Omental fat pad (tissue), 4 donors: ENCODE measurements at places on chromosomes 7 and 10. TPM values are rescaled to one million over a fixed set of nuclear protein-coding genes. Genes with fewer than 3 reads are reported as not detected.

The TEX36 gene
- total RNA-seq = not detected

GRCh38 chr10:102322914-102323313, 72.6 kb upstream of the NFKB2 start:
- no peak for DNase-seq

GRCh38 chr10:129905553-129905952, 58.5 kb downstream of the EBF3 start:
- no peak for DNase-seq

GRCh38 chr7:55592492-55592891, 20.2 kb upstream of the VOPP1 start:
- no peak for DNase-seq

- no peak for DNase-seq
Observed at GRCh38 chr7:83040484-83040883, 122.2 kb downstream of the PCLO start.

GRCh38 chr7:45670227-45670626, 96.1 kb downstream of the ADCY1 start:
- DNase-seq = no peak

GRCh38 chr10:6619660-6620059, 39.6 kb upstream of the PRKCQ start:
- DNase-seq = no peak

DNA sequence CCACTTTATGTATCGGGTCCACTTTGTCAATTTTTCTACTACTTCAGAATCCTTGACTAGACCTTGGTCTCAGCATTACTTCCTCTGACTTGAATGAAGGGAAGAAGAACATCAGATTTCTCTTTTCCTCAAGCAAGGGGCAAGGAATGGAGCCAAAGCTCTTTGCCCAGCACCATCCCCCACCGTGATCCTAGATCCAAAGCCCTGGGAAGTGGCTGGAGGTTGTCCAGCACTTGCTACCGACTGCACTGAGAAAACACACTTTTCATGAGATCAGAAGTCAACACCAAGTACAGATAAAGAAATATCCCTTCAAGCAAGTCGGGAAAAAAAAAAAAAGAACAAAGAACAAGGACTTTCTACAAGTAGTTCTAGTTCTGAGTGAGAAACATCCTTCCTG, 102.1 kb upstream of the DDC start:
- DNase-seq = no peak

GRCh38 chr10:75755528-75755927, 324.1 kb downstream of the LRMDA start:
- no peak for DNase-seq

GRCh38 chr7:46493196-46493595, 572.1 kb upstream of the IGFBP3 start:
- no peak for DNase-seq

- no peak for DNase-seq
Observed at GRCh38 chr10:94103801-94104221, 110.1 kb downstream of the PLCE1 start.

GRCh38 chr7:75876126-75876881, 2.5 kb upstream of the RHBDD2 start:
- no peak for DNase-seq

GRCh38 chr10:128062331-128062880, 63.8 kb downstream of the MKI67 start:
- no peak for DNase-seq

GRCh38 chr10:89659143-89660131, 14.4 kb upstream of the PANK1 start:
- DNase-seq = no peak
